ENCODE measurements at places on chromosomes 4 and X.

- no peak for DNase-seq
These were observed 20.8 kb downstream of the IRF2 start for GRCh38 chr4:184453365-184454160.

GRCh38 chrX:133985164-133985966 lies at the start of gene GPC3:
TSS of gene GPC3 (minus strand) at chrX:133985594.
- peak; percentile 61 for DNase-seq

DNA sequence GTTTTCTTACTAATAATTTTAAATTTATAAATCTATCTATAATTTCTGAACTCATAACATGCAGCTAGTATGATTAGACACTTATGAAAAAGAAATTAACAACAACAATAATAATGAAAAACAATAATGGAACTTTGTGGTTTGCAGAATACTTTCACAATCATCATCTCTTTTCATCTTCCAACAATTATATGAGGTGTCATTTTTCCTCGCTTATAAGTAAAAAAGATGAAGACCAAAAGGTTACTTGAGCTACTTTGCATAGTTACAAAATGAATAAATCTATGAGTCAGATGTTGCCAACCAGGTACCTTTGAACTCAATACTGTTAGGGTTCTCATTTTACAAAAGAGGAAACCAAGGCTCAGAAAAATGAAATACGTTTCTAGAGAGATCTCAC lies 98.5 kb upstream of the ELOVL6 start:
- no peak for DNase-seq

DNA sequence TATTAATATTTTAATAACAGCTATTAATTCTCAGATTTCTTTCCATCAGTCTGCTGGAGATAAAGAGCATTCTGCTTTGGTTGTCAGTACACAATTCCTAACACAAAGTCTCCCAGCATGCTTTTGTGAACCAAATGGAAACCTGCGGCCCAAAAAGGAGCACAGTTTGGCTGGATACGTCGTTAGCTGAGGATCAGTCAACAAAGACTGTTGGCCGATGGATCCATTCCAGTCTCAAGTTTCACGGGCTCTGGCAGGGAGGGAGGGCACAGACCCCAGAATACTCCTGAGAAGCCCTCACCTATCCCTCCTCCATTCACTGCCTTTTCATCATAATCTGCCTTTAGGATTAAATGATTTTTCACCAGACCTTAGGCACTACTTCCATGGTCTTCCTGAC lies 26.3 kb upstream of the PRSS48 start:
- no peak for DNase-seq

DNA sequence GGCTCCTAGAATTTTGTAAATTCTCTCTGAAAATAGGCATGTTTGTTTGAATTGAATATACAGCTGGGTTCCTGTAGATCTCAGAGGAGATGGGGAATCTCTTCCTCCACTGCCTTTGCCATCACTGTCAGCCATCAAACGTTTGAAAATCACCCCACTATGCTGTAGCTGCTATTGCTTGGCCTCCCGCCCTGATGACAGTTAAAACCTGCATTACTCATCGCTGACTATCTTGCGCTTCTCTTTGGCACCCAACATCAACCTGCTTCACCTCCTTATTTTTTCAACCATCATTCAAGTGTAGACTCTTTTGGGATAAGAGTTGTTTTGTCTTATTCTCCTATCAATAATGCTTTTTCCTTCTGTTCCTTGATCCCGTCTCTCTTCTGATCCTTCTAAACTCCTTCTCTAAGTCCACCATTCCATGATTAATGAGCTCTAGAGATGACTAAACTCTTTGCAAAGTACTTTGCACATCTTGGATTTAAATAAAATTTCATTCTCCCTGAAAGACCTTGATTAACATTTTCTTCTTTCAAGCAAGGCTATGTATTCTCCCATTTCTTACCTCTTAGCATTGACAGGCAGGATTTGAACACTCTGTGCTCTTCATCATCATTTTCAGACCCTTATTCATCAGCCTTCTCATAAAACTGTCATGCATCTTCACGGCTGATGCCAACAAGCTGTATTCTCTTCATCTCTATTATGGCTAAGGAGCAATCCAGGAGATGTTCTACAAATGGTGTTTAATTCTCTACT lies 133.0 kb downstream of the SNCA start:
- DNase-seq: no peak

GRCh38 chrX:49019050-49019449 lies 17.0 kb upstream of the GRIPAP1 start:
- DNase-seq: no peak

DNA sequence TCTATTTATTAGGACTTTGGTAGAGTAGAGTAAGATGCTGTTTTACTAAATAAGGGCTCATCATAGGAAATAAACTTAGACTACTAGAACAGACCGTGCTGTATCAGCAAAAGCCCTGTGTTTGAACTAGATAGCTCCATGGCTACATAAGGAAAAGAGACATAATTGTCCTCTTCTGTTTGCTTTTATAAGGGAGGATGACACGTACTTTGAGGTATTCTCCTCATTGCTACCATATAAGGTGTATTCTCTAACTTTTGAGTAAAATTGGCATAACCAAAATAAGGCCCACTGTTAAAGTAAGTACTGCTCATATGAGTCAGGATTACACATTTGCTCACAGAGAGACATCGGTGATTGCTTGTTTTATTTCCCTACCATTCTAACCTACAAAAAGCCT lies 64.3 kb downstream of the PDLIM5 start:
- DNase-seq: no peak

GRCh38 chrX:100687546-100687945 lies 43.5 kb downstream of the SRPX2 start:
- DNase-seq: no peak

- DNase-seq: no peak
These were observed 51.1 kb downstream of the GPC4 start for GRCh38 chrX:133364196-133364595.

- no peak for DNase-seq
These were observed 272.2 kb upstream of the EMCN start for GRCh38 chr4:100789991-100790390.

DNA sequence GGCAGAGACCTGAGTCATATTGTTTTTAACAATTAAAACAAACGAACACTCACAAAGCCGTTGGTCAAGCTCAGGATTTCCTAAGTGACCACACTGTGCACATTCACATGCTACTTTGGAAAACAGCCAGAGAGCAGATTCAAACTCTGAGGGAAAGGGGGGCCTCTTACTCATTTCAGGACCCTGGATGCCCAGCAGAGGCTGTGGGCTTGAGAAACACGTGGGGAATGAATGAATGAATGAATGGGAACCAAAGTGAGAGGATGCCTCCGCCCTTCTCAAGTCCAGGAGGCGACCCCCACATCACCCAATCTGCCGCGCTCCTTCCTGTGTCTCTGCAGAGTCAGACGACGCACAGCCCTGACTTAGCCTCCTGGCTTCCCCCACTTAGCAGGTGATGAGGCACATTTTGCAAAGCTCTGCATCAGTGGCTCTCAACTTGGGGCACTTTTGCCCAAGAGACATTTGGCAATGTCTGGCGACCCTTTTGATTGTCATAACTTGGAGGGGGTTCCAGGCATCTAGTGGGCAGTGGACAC lies 76.0 kb downstream of the ABLIM2 start:
- DNase-seq: no peak

GRCh38 chrX:110944751-110945675 lies 149.4 kb upstream of the CHRDL1 start:
- DNase-seq: no peak

DNA sequence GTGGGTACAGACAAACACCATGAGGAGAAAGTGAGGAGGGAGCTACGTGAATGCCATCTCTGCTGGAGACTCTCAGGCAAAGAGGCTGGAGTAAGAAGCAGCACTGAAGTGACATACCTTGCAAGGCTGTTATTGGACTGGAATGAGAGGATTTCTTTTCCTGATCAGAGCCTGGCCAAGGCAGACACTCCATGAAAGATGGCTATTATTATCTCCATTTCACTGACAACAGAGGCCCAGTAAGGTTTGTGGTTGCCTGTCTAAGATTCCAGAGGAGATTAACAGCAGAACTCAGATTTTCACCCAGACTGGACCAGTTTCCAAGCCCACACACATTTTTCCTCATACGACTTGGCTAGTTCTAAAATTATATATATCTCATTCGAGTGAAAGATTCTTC lies 162.0 kb upstream of the EOLA2 start:
- DNase-seq: no peak

GRCh38 chr4:118743867-118744266 lies 58.7 kb downstream of the METTL14 start:
- DNase-seq: no peak

DNA sequence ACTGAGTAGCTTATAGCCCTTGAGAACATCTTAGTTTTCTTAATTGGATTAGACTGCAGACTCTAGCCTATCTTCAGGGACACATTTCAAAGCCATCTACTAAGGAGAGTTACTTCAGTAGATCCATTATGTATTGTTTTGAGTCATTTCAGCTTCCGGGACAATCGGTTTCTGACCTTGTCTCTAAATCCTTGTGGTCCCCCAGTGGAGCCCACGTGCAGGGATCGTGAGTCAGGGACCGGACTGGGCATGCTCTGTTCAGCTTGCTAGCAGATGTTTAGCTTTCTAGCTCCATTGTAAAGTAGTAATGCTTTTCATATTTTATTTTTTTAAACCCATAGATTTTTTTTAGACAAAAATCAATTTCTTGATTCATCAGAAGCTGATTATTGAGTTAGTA lies 211.9 kb upstream of the PRPS2 start:
- no peak for DNase-seq

Measured in DMS 273 treated with DMSO at 0.1 percent for 48 hours (cell line).